ENCODE measurements at places on chromosomes 1 and 21.

- DNase-seq = no peak
Observed at GRCh38 chr1:107000902-107001301, 55.6 kb upstream of the PRMT6 start.

- DNase-seq = no peak
Observed at GRCh38 chr1:233664804-233665574, 51.1 kb downstream of the KCNK1 start.

- no peak for DNase-seq
Observed at GRCh38 chr1:161083748-161084596, 5.4 kb downstream of the NECTIN4 start.

DNA sequence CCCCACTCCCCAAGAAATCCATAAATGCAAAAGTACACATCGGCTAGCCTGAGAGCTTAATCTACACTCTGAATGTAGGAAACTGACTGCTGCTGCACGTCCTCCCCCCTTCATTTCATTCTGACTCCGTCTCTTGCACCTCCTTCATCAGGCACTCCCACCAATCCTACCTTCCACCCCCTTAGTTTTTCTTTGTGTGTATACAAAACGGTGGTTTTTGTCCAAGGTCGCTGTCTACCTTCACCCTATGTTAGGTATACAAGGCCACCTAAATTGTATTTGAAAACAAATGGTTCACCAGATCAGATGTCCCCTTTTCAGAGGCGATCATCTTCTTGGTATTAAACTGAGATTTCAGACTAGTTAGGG is 1.9 kb downstream of the WDR26 start:
- no peak for DNase-seq

DNA sequence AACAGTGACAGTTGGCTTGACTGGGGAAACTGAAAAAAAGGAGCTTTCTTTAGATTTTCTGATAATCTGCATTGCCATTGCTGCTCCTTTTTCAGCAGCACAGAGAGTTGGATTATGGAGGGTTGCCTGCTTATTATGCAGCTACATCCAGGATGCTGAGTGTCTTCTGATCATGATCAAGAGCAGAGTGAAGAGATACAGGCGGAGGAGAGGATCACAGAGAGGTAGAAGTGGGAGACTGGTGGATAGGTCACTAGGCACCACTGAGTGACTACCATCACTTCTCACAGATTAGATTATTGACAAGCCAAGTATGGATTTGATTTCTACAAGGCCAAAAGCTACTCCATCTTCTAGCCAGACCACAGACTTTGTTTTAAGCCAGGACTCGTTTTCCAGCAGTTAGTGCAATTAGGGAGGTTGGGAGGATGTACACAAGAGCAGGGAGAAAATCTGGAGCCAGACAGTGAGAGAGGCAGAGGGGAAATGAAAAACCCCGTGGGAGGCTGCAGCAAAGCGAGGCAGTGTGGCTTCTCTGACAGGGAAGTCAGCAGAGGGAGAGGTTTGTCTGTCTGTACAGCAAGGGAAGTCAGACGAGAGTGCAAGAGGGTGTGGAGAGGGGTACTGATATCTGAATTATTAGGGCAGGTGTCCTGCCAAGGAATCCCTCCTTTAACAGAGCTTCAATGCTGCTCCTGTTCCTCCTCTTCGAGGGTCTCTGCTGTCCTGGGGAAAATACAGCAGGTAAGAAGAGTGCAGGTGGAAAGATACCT is at the start of gene CD1E:
TSS of gene CD1E (plus strand) at position 592 of the 773 bp plus-strand sequence. CDS start at position 687, 95 bp downstream.
- DNase-seq = no peak

DNA sequence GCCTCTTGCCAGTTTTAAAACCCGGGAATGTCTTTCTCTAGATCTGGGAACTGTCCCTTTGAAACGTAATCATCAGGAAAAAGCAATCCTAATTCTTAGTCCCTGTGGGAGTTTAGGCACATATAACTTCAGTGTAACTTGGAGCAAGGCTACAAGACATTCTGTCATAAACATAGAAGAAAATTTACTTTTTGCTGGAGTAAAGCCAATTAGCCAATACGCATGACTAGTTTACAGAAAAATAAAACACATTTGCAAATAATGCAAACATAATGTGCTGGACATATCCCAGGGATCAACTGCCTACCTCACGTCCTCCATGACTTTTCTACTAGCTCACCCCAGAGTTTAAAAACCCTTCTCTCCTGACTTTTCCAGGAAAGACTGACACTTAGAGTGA is 970.6 kb downstream of the MRPL39 start:
- no peak for DNase-seq

DNA sequence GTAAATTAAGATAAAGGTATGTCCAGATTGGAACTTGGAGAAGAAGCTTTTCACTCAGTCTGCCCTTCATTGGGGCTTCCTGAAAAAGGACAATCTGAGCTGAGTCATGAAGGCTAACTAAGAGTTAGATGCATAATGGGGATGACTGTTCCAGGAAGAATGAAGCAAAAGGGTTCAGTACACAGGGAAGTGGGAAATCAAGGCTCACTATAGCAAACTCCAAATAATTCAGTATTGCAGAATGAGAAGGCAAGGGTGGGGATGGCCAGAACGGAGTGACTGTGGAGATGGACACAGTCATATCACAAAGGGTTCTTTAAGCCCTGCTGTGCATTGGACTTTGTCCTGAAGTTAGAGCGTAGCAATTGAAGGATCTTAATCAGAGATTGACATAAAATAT is 158.3 kb downstream of the FGGY start:
- DNase-seq = no peak

DNA sequence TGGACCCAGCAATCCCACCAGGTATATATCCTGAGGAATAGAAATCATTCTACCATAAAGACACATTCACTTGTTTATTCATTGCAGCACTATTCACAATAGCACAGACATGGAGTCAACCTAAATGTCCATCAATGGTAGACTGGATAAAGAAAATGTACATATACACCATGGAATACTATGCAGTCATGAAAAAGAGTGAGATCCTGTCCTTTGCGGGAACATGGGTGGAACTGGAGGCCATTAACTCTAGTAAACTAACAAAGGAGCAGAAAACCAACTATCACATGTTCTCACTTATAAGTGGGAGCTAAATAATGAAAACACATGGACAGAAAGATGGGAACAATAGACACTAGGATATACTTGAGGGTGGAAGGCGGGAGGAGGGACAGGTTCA is 36.1 kb upstream of the PRKACB start:
- no peak for DNase-seq

GRCh38 chr1:62271134-62271533 is 48.1 kb downstream of the KANK4 start:
- peak; percentile 27 for DNase-seq

DNA sequence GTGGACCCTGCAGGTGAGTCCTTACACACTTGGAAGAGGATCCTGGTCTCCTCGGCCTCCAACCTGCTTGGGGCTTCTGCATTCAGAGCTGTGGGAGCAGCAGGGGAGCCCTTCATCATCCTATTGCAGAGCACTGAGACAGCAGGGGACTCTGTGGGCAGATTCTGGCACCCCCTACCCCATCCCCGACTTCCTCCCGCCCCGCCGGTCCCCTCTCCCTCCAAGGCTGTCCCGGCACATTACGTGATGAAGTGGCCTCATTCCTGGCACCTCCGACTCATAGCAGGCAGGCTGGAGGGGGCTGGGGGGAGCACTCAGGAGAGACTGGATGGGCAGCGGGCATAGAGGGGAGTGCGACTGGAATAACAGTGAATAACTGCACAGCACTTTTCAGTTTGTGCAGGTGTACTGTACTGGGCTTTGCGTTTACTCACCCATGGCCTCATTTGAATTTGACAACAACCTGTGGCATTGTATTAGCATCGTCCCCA is 394.1 kb downstream of the MATN1 start:
- no peak for DNase-seq

DNA sequence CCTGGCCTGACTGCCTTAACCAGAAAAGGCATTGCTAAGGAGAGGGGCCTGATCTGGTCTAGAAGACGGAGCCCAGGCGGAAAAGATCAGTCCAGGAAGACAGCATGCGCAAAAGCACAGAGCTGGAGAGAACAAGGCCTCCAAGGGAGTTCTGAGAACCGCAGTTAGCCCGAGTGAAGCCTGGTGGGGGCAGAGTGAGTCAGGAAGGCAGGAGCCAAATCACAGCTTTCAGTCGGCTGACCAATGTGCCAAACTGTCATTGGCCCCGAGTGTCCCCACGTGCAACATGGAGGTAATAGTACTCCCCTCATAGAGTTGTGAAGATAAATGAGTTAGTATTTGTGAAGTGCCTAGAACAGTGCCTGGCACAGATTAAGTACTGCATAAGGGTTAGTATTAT is 1.2 kb upstream of the TSPAN2 start:
- DNase-seq = no peak

GRCh38 chr1:178706432-178706831 is 18.6 kb upstream of the RALGPS2 start:
- DNase-seq = no peak

DNA sequence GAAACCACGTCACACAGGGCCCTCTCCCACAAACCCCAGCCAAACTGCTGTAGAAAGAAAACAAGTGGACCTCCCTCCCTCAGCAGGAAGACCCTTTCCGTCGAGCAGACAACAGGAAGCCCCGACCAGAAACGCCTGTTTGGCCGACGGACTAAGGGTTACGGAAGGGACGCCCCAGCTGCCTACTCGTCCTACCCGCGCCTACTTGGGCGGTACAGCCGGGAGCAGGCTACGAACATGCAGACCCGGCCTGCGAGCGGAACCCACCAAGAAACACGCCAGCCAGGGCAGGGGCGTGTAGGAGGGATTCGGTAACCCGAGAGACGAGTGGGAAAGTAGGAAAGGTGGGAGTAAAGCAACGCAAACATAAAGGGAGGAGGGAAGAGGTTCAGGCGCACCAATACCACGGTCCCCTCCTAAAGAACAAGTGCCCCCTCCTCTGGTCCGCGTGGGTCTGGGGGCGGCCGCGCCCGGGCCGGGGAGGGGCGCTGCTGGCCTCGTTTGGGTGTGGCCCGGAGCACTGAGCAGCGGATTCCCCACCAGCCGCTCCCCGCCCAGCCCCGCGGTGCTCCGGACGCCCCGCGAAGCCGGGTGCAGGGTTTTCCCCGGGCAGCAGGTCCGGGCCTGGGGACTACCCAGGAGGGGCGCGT is 450 bp downstream of the S100A10 start:
- DNase-seq = no peak

GRCh38 chr1:47351305-47351704 is 17.7 kb downstream of the CMPK1 start:
- no peak for DNase-seq

- DNase-seq = no peak
Observed at GRCh38 chr1:222909586-222909985, 94.7 kb downstream of the DISP1 start.

DNA sequence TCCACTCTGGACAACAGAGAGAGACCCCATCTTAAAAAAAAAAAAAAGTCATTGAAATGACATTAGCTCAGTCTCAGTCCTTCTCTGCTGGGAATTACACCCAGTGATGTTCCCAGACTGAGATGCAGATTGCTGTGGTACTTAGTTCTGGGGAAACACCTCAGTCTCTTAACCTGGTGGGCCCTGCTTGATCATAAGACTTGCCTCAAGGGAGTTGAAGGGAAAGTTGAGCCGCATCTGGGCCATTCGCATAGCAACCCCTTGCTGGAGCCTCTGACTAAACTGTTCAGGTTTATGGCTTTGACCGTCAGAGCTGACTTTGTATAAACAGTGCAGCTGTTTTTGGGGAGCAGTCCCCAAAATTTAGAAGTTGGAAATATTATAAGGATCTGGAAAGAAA is 13.4 kb downstream of the FCRL4 start:
- no peak for DNase-seq

GRCh38 chr1:38561725-38562124 is 297.8 kb downstream of the RRAGC start:
- DNase-seq = no peak

GRCh38 chr1:21318714-21319159 is 28.5 kb upstream of the ECE1 start:
- DNase-seq = no peak

- DNase-seq = no peak
Observed at GRCh38 chr1:31795096-31795675, 20.6 kb downstream of the SPOCD1 start.

GRCh38 chr1:219472596-219472995 is 140.3 kb downstream of the ZC3H11B start:
- DNase-seq = no peak

DNA sequence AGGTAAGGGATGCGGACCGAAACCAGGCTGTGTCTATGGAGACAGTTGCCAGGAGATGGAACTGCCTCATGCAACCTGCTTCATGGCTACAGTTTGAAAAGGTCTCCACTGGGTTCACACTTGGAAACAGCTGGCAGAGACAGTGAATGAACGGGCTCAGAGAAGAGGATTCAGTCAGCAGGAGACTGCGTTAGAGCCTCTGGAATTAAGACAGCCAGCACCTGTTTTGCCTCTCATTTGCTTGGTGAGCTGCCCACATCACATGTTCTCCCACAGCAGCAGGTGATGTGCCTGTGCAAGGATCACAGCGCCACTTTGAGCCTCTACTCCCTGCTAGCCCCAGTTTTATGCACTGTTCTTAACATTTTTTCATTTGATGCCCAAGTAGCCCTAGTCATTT is 321.0 kb downstream of the PLPP3 start:
- DNase-seq = no peak

DNA sequence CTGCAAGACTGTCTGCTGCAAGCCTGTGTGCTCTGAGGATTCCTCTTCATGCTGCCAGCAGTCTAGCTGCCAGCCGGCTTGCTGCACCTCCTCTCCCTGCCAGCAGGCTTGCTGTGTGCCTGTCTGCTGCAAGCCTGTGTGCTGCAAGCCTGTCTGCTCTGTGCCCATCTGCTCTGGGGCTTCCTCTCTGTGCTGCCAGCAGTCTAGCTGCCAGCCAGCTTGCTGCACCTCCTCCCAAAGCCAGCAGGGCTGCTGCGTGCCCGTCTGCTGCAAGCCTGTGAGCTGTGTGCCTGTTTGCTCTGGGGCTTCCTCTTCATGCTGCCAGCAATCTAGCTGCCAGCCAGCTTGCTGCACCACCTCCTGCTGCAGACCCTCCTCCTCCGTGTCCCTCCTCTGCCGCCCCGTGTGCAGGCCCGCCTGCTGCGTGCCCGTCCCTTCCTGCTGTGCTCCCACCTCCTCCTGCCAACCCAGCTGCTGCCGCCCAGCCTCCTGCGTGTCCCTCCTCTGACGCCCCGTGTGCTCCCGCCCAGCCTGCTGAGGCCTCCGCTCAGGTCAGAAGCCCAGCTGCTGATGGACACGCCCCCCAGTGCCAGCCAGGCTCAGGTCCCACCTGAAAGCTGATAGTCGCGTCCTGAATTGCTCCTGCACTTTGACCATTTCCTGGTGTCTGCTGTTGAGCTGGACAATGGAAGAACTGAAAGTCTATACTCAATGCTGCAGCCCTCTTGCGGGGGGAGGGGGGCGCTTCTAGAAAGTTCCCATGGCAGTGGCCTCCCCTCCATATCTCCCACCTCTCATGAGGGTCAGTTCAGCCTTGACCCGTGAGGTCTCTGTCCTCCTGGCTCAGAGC is 1.2 kb downstream of the KRTAP10-4 start:
- no peak for DNase-seq

GRCh38 chr1:44239331-44239960 is 26.2 kb downstream of the DMAP1 start:
- no peak for DNase-seq

Measured in NCI-H1105 (cell line).